ENCODE measurements at places on chromosomes 2 and 18. TPM values are rescaled to one million over a fixed set of nuclear protein-coding genes. Genes with fewer than 3 reads are reported as not detected.

ELOA2 gene
- not detected for total RNA-seq

CHST9 gene
- 5.6 TPM for total RNA-seq

IL36A gene
- not detected for total RNA-seq

GRHL1 gene
- 6.5 TPM for total RNA-seq

SLC39A6 gene
- total RNA-seq, result 28.9 TPM

CCDC150 gene
- 1.5 TPM for total RNA-seq

DAW1 gene
- total RNA-seq, result 4.9 TPM

EFHD1 gene
- total RNA-seq, result 7.7 TPM

- H3K4me1 ChIP-seq, result peaks cover 22% of the 10 kb centered on the region
- H3K27me3 ChIP-seq, result no peaks in the 10 kb centered on the region
- DNase-seq, result no peak
- no peak overlapping the region for H3K4me3 ChIP-seq
- no peak overlapping the region for H3K27ac ChIP-seq
- H3K36me3 ChIP-seq, result no peaks in the 10 kb centered on the region
Measured at GRCh38 chr2:43488737-43489136, 107.1 kb downstream of the THADA start.

GRCh38 chr2:151716721-151717120 is 17.6 kb downstream of the NEB start:
- H3K4me3 ChIP-seq, result no peak overlapping the region
- no peaks in the 10 kb centered on the region for H3K4me1 ChIP-seq
- no peaks in the 10 kb centered on the region for H3K36me3 ChIP-seq
- no peak for DNase-seq
- no peak overlapping the region for H3K27ac ChIP-seq

DNA sequence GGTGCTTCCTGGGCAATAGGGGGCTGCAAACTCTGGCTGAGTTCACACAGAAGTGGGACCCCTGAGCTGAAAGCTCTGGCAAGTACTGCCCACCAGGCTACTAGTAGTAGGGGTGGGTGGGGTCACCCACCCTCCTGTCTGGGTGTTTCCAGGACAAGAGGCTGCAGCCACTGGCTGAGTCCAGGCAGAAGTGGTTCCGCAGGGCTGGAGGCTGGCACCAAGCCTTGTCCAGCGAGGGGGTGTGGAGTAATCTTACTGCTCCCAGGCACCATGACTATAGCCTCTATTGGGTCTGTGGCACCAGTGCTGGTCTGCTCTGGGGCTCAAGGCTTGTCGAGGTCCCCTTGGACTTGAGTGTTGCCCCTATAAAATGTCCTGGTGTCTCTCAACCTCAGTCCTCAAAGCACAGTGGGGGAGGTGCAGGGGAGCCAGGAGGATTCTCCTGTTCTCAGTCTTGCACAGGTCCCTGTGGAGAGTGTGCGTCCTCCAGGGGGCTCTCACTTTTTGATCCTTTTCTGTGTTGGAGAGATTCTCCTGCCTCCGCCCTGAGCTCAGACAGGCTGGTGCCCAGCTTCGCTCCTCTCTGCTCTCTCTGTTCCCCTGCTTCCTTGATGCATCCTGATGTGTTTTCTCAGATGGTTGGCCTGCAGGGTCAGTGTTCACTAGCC is 48.1 kb downstream of the NUP35 start:
- no peak overlapping the region for H3K27ac ChIP-seq
- no peak overlapping the region for H3K4me3 ChIP-seq
- no peaks in the 10 kb centered on the region for H3K36me3 ChIP-seq
- H3K4me1 ChIP-seq, result no peaks in the 10 kb centered on the region
- no peaks in the 10 kb centered on the region for H3K27me3 ChIP-seq

DNA sequence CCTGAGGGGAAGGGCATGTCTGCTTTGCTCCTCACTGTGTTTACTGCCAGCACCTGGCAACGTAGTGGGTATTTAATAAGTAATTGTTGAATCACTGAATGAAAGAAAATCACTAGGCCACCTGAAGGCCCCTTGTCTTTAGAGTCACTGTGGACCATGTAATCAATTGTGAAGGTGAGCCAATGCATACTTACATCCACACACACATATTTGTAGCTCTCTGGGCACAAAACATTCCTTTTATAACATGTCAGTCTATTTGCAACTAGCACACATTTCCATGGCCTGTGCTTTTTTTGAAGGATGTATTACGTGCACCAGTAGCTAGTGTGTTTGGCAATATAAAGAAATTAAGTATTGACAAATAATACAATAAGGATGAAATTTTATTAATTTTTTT is 11.2 kb downstream of the ATP8B1 start:
- H3K36me3 ChIP-seq, result no peaks in the 10 kb centered on the region
- H3K27ac ChIP-seq, result peak overlapping the region; percentile 58
- no peak overlapping the region for H3K4me3 ChIP-seq
- no peak for DNase-seq

DNA sequence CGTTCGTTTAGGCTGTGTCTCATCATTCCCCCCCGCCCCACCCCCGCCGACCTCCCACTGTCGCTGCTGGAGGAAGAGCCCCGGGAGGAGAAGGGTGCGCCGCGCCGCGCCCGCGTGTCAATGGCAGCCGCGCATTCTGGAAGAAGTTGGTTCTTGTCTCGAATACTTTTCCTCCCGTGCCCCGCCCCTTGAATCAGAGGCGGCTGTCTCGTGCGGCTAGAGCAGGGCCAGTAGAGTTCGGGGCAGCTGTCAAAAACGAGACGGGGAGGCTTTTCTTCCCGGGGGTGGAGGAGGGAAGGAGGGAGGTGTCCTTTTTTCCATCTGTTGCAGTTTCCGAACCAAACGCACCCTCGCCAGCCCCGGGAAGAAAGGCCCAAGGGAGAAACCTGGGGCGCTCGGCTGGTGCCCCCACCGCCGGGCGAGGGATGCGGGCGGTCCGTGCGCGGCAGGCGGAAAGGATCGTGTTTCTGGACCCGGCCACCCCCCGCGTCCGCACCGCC is 410 bp upstream of the TGIF1 start:
- no peak for DNase-seq
- peaks cover 22% of the 10 kb centered on the region for H3K4me1 ChIP-seq
- no peaks in the 10 kb centered on the region for H3K27me3 ChIP-seq
- peak overlapping the region; percentile 81 for H3K4me3 ChIP-seq
- H3K27ac ChIP-seq, result peak overlapping the region; percentile 99

- no peaks in the 10 kb centered on the region for H3K36me3 ChIP-seq
- no peak overlapping the region for H3K27ac ChIP-seq
- peaks cover 41% of the 10 kb centered on the region for H3K27me3 ChIP-seq
Measured at GRCh38 chr2:219442256-219443015, 7.8 kb downstream of the SPEG start.

DNA sequence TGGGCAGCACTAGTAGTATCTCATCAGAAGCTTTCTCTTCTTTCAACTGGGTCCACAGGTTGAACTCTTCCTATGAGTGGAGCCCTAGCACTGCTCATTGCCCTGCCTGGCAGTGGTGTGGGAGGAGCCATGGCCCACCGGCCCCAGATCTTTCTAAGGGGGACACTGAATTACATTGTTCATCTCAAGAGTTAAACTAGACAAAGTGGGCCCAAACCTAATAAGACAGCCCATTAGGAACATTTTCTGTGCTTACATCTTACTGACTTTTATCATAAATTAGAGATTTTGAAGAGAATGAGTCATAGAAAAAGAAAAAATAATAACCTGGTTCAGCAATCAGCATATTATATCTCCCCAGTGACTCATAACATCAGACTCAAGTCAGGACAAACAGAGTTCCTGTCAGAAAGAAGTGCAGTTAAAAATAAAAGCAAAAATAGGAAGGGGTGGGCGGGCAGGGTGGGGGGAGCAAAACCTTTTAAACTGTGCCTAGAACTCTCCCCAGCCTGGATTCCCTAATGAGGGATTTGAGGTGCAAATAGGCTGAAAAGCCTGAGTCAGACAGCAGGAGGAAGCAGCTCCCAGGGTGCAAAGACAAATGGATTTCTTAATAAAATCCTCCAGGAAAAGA is 161.6 kb upstream of the TRIB2 start:
- no peaks in the 10 kb centered on the region for H3K36me3 ChIP-seq
- H3K27ac ChIP-seq, result no peak overlapping the region
- H3K4me3 ChIP-seq, result no peak overlapping the region
- no peak for DNase-seq
- H3K27me3 ChIP-seq, result no peaks in the 10 kb centered on the region

GRCh38 chr2:215034154-215034553 is 104.3 kb downstream of the ABCA12 start:
- no peak overlapping the region for H3K27ac ChIP-seq
- H3K4me1 ChIP-seq, result no peaks in the 10 kb centered on the region
- H3K4me3 ChIP-seq, result no peak overlapping the region
- H3K36me3 ChIP-seq, result no peaks in the 10 kb centered on the region

- no peak overlapping the region for H3K27ac ChIP-seq
- H3K4me3 ChIP-seq, result no peak overlapping the region
Measured at GRCh38 chr2:238854699-238855229, 6.9 kb downstream of the TWIST2 start.

- H3K36me3 ChIP-seq, result no peaks in the 10 kb centered on the region
- H3K4me1 ChIP-seq, result peaks cover 8% of the 10 kb centered on the region
- no peak for DNase-seq
- H3K27me3 ChIP-seq, result no peaks in the 10 kb centered on the region
- H3K4me3 ChIP-seq, result peak overlapping the region; percentile 30
Measured at GRCh38 chr2:156892467-156893281, 364.8 kb upstream of the GALNT5 start.

DNA sequence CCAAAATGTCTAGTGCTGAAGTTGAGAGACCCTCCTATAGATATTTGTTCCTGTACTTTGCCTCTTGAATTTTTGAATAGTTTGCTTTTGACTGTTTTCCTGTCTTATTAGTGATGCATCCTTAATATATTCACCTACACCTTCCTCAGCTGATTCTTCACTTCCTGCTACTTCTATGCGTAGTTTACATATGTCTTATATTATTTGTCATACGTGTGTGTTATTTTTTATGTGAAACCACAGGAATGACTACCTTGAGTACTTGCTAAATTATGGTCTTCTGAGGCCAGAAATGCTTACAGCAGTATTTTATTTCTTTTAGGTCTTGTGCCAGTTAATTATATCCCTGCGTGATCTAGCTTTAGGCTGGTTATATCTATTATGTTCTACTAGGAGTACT is 9.9 kb downstream of the UBE2E3 start:
- peaks cover 4% of the 10 kb centered on the region for H3K36me3 ChIP-seq
- no peaks in the 10 kb centered on the region for H3K27me3 ChIP-seq
- peaks cover 9% of the 10 kb centered on the region for H3K4me1 ChIP-seq
- DNase-seq, result no peak

GRCh38 chr18:13397504-13398163 is 179.1 kb downstream of the LDLRAD4 start:
- H3K4me3 ChIP-seq, result no peak overlapping the region
- H3K4me1 ChIP-seq, result no peaks in the 10 kb centered on the region
- H3K36me3 ChIP-seq, result no peaks in the 10 kb centered on the region
- DNase-seq, result no peak

DNA sequence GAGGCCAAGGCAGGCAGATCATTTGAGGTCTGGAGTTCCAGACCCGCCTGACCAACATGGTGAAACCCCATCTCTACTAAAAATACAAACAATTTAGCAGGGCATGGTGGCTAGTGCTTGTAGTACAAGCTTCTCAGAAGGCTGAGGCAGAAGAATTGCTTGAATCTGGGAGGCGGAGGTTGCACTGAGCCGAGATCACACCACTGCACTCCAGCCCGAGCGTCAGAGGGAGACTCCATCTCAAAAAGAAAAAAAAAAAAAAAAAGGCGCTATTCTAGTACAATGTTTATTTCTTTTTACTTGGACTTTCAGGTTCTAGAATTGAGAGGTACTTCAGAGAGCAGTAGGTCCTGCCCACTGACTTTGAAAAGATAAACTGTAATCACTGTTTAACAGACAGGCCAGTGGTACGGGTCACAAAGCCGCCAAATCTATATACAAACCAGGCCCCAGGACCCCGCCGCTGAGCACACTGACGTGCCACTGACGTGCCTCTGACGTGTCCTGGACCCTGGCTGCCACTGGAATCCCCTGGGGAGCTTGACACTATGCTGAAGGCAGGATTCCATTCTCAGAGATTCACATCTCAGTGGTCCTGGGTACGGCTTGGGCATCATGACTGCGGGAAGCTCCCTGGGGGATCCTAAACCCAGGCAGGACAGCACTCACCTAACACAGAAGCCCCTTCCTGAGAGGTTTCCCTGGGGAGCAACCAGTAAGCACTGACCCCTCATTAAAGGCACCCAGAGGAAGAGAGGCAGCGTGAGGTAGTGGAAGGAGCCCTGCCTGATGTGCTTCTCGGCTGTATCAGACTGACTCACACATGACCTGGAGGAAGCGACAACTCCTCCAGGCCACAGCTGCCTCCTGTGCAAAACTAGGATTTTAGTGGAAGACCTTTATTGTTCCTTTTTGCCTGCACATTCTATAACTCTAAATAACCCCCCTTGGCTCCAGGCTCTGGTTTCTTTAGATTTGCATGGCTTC is 197.8 kb upstream of the MEIS1 start:
- no peaks in the 10 kb centered on the region for H3K4me1 ChIP-seq
- DNase-seq, result no peak
- H3K27ac ChIP-seq, result no peak overlapping the region
- no peak overlapping the region for H3K4me3 ChIP-seq
- no peaks in the 10 kb centered on the region for H3K36me3 ChIP-seq
- no peaks in the 10 kb centered on the region for H3K27me3 ChIP-seq

- no peak for DNase-seq
- no peak overlapping the region for H3K4me3 ChIP-seq
- no peaks in the 10 kb centered on the region for H3K36me3 ChIP-seq
- H3K27ac ChIP-seq, result no peak overlapping the region
- H3K27me3 ChIP-seq, result no peaks in the 10 kb centered on the region
- no peaks in the 10 kb centered on the region for H3K4me1 ChIP-seq
Measured at GRCh38 chr2:29990129-29990528, 68.7 kb upstream of the ALK start.

- no peaks in the 10 kb centered on the region for H3K27me3 ChIP-seq
- H3K4me1 ChIP-seq, result no peaks in the 10 kb centered on the region
- H3K4me3 ChIP-seq, result no peak overlapping the region
- H3K27ac ChIP-seq, result no peak overlapping the region
- no peak for DNase-seq
- H3K36me3 ChIP-seq, result no peaks in the 10 kb centered on the region
Measured at GRCh38 chr2:230052299-230052698, 16.4 kb downstream of the SLC16A14 start.

DNA sequence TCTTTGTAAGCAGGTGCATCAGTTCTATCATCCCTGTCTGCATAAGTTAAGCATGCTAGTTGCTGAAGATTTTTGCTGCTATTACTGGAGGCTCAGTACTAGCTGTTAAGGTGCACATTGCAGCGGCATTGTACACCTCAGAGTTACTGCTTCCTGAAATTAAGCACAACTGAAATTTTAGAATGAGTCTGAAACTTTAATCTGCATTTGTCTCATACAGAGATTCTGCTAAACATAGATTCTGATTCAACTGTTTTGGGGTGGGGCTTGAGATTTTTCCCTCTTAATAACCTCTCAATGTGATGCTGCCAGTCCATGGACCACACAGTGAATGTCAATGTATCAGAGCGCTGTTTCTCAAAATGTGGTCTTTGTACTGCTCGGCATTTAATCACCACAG is 585.7 kb upstream of the GCFC2 start:
- no peak overlapping the region for H3K27ac ChIP-seq
- no peak overlapping the region for H3K4me3 ChIP-seq
- no peaks in the 10 kb centered on the region for H3K27me3 ChIP-seq
- DNase-seq, result no peak
- no peaks in the 10 kb centered on the region for H3K36me3 ChIP-seq

- H3K27me3 ChIP-seq, result no peaks in the 10 kb centered on the region
- no peak overlapping the region for H3K4me3 ChIP-seq
- no peak for DNase-seq
- peaks cover 32% of the 10 kb centered on the region for H3K36me3 ChIP-seq
- no peak overlapping the region for H3K27ac ChIP-seq
Measured at GRCh38 chr2:24816884-24817283, 23.7 kb downstream of the CENPO start.

- H3K4me3 ChIP-seq, result no peak overlapping the region
- H3K27me3 ChIP-seq, result no peaks in the 10 kb centered on the region
- no peaks in the 10 kb centered on the region for H3K4me1 ChIP-seq
- no peak for DNase-seq
- H3K36me3 ChIP-seq, result no peaks in the 10 kb centered on the region
Measured at GRCh38 chr18:40259115-40259835, 1695.8 kb upstream of the PIK3C3 start.
